ENCODE measurements at places on chromosomes 1 and 21.

DNA sequence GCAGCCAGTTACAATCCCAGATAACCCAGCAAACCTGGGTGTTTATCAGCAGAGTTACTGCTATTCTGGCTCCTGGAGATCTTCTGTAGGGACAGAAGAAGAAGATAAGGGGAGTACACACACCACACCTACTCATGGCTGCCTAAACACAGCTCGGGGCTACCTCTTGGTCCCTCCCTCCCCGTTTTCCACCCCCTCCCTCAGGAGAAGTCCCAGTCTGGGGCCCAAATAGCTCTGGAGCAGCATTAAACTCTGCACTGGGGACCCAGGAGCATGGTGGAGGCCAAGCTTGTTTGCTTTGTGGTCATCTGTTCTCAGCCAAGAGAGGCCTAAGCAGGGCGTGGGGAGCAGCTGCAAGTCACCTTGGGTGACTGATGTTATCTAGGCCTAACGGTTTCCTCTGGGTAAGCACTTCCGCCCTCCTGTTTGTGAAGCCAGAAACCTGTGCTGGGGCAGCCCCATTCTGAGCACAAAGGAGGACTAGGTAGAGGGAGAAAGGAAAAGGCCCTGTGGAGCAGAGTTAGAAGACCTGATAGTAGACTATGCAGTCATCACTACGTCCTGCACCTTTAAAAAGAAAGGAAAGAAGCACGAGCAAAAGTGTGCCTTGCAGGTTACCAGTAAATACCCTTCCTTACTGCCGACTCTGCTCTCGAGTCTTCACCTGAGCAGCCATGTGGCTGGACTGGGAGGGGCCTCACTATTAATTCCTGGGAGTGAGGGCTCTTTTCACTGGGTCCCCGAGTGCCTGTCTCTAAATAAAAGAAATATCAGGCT is 2.0 kb upstream of the RCSD1 start:
- peak; percentile 43 for DNase-seq

DNA sequence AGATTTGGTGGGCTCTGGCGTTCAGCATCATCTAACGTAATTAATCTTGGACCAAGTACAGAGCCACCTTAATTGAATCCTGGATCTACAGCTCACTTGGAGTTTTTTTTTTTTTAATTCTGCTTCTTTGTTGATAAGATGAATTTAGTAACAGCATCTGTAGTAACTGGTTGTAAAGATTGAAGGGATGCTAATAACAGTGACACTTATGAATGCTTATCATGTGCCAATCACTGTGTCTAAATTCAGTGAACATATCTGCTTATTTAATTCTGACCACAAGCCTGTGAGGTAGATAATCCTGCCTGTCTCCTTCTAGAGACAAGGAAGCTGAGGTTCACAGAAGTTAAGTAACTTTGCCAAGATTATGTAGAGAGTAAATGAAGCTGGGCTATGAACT is 408.0 kb downstream of the RWDD3 start:
- DNase-seq: no peak

GRCh38 chr1:175129182-175129581 is 61.5 kb downstream of the TNN start:
- no peak for DNase-seq

- DNase-seq: peak; percentile 74
These were observed 32.9 kb downstream of the GPA33 start for GRCh38 chr1:167057241-167057688.

DNA sequence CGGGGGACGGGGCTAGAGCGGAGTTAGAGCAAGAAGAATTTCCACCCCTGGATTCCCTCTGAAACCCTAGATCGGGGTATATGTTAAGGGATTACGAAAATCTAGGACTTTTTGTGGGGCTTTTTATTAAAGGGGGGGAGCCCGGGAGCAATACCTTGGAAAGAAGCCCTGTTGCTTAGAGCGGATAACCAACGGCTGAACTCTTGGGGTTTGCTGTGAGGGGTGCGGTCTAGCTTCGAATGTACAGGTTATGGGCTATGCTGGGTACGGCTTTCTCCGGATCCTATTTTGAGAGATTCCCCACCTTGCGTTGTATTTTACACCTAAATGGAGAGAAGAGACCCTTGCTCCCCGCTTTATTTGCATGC is 626 bp downstream of the DYRK3 start:
- no peak for DNase-seq

GRCh38 chr1:39825432-39825941 is 36.8 kb upstream of the BMP8B start:
- DNase-seq: no peak

DNA sequence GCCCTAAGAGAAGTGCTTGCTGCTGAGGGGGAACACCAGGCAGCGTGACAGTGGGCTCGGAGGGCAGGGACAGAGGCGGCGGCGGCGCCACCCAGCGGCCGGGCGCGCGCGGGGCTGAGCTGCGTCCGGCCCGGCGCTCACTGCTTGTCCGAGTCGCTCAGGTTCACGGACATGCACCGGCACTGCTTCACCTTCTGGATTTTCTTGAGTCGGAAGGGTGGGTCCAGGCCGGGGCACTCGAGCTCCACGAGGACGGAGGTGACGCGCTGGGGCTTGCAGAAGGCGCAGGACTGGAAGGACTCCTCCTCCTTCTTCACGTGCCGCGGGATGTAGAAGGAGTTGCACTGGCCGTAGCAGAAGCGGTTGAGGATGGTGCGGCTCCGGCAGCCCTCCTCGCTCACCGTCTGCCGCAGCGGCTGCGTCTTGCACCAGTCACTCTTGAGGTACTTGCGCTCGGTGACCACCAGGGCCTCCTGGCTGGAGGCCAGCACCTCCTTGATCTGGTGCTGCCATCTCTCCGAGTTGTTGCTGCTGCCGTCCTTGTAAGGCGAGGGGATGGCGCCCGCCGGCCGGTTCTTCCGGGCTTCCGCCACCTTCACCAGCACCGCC is 119.0 kb downstream of the GREM2 start:
- DNase-seq: no peak

DNA sequence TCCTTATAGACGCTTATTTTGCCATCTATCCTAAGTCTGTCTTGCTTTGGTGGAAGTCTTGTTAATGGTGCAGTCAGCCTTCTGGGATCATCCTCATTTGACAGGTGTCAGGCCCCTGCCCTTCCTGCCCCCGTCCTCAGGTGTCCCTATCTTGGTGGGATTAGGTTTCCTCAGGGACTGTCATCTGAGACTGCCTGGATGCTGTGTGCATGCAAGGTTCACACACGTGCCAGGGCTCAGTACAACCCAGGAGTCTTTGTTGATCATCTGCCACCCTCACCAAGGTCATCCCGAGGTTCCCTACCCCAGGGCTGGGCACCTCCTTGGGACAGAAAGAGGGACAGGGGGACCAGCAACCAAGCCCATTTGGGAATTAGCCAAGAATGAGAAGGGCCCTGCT is 18.0 kb downstream of the PADI2 start:
- no peak for DNase-seq

DNA sequence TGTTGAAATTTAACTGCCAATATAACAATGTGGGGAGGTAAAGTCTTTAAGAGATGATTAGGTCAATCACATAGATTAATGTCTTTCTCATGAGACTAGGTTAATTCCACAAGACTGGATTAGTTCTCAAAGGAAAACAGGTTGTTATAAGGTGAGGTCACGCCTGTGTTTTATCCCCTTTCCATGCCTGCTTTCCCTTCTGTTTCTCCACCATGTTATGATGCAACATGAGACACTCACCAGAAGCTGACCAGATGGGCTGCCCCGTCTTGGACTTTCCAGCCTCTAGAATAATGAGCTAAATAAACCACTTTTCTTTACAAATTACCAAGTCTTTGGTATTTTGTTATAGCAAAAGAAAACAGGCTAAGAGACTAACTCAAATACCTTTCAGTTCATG is 70.8 kb downstream of the DDAH1 start:
- DNase-seq: no peak

GRCh38 chr21:27827972-27828371 is 861.1 kb upstream of the ADAMTS5 start:
- DNase-seq: no peak

DNA sequence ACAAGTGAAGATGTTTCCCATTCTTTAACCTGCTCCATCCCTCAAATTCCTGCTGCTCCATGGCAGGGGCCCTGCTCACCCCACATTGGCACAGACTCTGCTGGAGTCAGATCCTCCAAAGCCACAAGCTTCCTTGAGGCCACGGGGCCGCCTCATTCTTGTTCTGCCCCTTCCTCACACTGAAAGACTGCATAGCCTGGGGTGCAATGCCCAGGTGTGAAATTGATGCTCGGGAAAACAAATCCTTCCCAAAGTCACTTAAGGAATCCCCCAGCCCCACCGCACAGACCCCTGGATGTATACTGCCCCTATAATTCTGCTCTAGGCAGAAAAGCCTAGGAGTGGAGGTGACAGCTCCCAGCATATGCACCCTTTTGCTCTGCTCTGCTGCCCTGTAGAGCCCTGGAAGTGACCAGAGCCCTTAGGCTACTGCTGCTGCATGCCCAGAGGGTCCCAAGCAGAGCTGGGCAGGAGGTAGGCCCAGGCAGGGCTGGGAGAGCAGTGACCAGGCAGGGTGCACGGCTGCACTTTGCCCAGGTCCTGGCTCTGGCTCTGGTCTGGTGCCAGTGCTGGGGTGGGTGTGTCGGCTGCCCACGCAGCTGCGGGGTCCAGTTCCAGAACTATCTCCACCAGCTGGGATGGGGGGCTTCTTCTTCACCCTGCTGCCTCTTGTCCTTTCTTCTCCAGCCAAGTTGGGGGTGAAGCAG is 1.6 kb downstream of the HES2 start:
- DNase-seq: no peak

DNA sequence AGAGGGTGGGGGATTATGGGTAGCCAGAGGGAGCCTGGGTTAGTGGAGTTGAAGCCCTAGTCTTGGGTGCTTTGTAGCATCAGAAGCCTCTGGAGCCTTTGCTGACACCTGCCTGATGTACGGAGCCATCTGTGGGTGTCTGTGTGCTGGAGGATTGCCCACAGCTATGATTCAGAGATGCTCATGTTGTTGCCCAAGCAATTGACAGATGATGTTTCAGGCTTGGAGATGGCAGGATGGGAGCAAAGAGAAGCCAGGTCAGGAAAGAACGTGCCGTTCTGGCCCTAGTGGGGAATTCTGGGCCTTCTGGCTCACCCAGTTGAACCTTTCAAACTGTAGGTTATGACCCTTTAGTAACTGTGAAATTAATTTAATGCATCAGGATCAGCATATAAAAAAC is 27.6 kb downstream of the COQ8A start:
- DNase-seq: no peak

- DNase-seq: peak; percentile 55
These were observed 8.0 kb upstream of the NAV1 start for GRCh38 chr1:201530741-201531531.

GRCh38 chr1:32540605-32541004 is 1.4 kb downstream of the ZBTB8A start:
- no peak for DNase-seq

- no peak for DNase-seq
These were observed 11.5 kb downstream of the CYB5RL start for GRCh38 chr1:54188291-54188690.

- DNase-seq: no peak
These were observed 79.0 kb upstream of the CAPZB start for GRCh38 chr1:19564366-19564765.

DNA sequence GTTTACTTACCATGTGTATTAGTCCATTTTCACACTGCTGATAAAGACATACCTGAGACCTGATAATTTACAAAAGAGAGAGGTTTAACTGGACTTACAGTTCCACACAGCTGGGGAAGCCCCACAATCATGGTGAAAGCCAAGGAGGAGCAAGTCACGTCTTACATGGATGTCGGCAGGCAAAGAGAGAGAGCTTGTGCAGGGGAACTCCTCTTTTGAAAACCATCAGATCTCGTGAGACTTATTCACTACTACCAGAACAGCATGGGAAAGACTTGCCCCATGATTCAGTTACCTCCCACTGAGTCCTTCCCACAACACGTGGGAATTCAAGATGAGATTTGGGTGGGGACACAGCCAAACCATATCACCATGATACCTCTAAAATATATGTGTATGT is 39.3 kb upstream of the ERRFI1 start:
- DNase-seq: no peak

DNA sequence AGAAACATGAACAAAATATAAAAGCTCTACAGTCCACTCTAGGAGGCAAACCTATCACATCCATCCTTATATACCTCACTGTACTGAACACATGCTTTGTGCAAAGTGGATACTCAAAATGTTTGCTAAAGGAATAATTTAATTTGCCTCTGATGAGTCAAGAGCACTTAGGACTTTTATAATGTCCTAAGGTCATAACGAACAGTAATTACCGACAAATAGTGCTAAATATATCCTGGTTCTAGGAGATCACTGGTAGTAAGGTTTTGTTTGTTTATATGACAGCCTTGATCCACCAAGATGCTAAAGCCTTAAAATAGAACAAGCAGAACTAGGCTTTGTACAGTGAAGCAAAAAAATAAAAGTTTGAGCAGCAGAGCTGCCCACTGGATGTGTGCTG is 70.6 kb downstream of the GADD45A start:
- peak; percentile 70 for DNase-seq

GRCh38 chr1:213993929-213994328 is 6.2 kb downstream of the PROX1 start:
- DNase-seq: no peak

DNA sequence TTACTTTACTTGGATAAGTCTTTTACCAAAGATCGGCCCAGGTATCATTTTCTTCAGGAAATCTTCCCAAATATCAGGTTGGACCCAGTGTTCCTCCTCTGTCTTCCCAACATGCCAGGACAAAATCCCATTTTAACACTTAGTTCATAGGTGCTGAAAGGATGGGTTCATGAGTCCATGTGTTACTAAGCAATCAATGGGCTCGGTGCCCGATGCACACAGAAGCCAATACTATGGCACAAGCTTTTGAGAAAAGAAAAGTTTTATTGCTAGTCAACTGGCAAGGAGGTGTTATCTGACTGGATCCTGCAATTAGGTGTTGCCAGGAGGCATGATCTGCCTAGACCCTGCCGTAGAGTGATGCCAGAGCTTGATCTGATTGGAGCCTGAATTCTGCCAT is 133.3 kb upstream of the SLC44A3 start:
- DNase-seq: no peak

GRCh38 chr1:27602462-27603308 is 1.3 kb downstream of the AHDC1 start:
- DNase-seq: no peak

- DNase-seq: no peak
These were observed 36.6 kb downstream of the SORT1 start for GRCh38 chr1:109361069-109361468.

GRCh38 chr21:34054259-34054658 is 19.1 kb upstream of the MRPS6 start:
- peak; percentile 64 for DNase-seq

DNA sequence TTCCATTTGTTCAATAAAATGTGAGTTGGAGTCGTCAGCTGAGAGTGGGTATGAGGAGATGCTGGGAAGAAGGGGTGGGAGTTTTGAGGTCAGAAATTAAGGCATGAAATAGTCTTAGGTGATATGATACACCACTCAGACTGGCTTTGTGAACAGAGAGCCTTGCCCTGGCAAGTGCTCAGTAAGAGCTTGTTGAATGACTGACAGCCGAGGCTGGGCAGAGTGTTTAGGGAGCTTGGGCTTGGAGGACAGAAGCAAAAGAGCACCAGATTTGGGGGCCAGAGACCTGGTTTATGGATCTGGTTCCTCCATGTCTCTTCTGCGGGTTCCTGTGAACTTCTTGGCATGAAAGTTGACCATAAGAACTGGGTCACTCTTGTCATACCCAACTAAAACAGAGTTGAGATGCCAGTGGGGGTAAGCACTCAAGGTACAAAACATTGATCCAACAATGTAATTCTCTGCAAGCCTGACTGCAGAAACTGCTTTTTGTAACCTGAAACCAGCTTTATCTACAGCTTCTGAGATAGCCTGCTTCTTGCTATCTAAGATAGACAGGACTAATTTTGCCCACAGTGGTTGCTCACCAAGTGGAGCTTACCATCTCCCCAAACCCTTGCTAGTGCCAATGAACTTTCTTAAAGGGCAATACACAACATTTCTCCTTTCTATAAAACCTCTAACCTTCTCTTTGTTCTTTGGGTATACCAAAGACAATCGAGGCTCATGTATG is 126.4 kb downstream of the TENT5C start:
- DNase-seq: no peak

Data from NCI-H774 (cell line).